ENCODE measurements at places on chromosomes 7 and 10.

GRCh38 chr10:57303566-57303965 lies 942.5 kb upstream of the ZWINT start:
- no peak for DNase-seq

DNA sequence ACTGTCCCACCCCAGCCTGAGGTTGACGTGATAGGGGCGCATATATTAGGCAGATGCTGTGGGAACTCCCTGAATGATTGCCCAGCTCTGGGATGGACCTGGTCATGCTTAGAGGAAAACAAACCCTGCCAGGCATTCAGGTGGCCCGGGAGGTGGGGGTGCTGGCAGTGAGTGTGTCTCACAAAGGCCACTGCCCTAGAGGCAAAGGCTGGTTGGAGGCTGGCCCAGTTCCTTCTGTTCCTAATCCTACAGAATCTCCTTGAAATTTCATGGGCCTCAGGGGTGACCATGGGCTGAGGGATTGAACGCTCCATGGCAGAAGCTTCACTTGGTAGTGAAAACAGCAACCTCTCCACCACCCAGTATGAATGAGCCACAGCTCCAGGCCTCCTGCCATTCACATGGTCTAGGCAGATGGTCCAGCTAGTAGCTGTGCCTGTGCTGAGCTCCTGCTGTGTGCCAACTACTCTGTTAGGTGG lies 25.6 kb downstream of the ADRA2A start:
- no peak for DNase-seq

DNA sequence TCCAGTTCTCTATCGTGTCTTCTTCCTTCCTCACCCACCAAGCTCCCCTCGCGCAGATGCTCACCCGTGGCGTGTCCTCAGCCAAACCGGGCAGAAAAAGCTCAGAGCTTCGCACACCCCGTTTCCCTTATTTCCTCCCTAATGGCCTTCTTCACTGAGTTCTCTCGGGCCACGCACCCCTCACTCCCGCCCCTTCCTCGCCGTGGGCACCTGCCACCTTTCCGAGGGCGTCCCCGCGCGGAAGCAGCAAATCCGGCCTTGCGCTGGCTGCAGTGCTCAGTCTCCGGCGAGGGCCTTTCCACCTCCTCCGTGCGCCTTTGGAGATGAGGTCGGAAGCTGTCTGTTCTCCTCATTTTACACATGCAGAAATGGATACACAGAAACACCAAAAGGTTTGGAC lies 12.4 kb upstream of the CALML3 start:
- DNase-seq = no peak

GRCh38 chr10:118658762-118659161 lies 63.3 kb upstream of the PRLHR start:
- DNase-seq = no peak

DNA sequence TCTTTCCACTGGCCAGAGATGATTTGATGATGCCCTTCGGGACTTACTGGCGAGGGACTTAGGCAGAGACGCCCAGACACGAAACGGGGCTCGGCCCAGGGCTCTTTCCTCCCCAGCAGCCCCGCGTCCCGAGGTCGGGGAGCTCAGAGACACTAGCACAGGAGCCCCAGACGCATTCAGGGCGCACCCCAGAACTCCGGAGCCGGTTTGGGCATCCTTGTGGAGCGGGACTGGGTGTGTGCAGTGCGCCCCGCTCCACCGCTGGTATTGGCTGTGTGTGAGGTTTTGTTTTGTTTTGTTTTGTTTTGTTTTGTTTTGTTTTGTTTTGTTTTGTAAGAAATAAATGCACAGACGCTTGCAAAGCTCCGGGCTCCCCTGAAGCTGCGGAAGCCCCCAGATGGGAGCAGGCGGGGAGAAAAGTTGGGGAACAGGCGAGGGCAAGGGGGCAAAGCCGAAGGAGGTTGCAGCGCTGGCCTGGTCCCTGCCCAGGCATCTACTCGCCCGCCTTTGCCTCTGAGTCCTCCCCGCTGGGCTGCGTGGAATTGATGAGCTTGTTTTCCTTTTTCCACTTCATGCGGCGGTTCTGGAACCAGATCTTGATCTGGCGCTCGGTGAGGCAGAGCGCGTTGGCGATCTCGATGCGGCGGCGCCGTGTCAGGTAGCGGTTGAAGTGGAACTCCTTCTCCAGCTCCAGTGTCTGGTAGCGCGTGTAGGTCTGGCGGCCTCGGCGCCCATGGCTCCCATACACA lies 1.9 kb upstream of the HOXA5 start:
- no peak for DNase-seq

- DNase-seq = no peak
Observed at GRCh38 chr10:127276794-127277462, 80.5 kb upstream of the INSYN2A start.

DNA sequence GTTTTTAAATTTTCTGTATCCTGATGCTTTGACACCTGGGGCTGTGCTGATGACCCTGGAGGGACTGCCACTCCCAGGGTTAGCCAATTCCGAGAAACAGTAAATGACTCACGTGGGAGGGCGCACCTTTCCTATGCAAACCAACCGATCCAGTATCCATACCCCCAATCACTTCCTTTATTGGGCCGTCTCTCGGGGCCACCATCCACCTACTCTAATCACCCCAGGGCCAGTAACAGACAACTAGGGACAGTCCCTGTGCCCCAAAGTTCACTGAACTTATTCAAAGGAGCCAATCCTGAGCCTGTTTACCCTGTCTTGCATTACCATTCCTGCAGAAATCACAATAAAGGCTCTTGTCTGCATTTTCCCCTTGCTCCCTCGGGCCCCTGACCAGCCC lies 6.6 kb upstream of the LGI1 start:
- no peak for DNase-seq

DNA sequence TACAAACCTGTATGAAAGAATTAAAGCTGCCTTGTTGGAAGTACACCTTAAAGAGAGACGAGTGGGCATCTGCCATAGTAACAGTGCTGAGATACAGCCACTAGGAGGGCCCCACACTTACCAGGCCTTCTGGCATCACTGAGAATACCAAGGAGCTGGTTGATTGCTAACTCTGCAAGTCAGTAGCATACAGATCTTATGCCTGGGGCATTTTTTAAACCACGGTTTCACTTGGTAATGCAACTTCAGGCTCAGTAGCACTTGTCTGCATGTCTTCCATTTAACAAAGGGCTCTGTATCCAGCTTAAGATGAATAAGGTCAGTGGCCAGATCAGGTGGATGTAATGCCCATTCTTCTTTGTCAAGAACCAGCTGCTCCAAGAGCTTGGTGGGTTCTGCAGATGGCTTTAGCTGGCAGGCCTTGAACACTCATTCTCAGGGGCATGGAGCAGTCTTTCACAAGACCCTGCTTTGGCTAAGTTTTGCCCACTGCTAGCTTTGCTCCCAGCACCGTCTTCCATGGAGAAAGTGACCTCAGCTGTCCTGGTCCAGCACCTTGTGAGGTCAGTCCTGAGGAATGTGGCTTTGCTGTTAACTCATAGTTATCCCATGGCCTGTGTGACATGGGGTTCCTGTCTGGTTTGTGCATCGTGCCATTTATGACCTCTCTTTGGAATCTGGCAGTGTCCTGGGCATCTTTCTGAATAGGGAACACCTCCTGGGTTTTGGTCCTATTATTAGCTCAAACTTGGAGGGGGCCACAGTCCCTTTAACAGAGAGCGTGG lies 68.1 kb downstream of the BMPER start:
- DNase-seq = no peak

- no peak for DNase-seq
Observed at GRCh38 chr7:101410743-101411507, 48.2 kb downstream of the COL26A1 start.

- no peak for DNase-seq
Observed at GRCh38 chr10:104253106-104253505, 1.6 kb upstream of the GSTO1 start.

- DNase-seq = no peak
Observed at GRCh38 chr7:135977742-135978066, 545 bp upstream of the MTPN start.

- no peak for DNase-seq
Observed at GRCh38 chr10:120005207-120006201, 113.0 kb downstream of the SEC23IP start.

DNA sequence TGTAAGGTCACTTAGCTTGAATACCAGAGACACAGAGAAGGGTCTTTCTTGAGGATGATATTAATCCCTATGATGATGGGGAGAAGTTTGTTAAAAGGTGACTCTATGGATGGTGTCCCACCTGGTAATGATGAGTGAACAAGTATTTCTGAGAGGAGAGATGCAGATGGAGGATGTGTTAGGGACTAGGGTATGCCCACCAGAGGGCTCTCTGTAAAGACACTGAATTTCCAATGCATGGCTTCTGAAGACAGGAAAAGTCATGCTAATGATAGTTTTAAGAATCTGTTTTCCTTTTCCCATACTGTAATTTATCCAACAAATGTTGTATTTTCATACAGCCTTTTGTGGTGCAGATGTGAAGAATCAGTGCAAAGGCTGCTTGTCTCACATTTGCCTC lies 1250.9 kb upstream of the CELF2 start:
- DNase-seq = no peak
